ENCODE measurements at places on chromosomes 6 and 20.
A peak's percentile ranks its signal among the peaks of the same experiment; 100 is the strongest.

DNA sequence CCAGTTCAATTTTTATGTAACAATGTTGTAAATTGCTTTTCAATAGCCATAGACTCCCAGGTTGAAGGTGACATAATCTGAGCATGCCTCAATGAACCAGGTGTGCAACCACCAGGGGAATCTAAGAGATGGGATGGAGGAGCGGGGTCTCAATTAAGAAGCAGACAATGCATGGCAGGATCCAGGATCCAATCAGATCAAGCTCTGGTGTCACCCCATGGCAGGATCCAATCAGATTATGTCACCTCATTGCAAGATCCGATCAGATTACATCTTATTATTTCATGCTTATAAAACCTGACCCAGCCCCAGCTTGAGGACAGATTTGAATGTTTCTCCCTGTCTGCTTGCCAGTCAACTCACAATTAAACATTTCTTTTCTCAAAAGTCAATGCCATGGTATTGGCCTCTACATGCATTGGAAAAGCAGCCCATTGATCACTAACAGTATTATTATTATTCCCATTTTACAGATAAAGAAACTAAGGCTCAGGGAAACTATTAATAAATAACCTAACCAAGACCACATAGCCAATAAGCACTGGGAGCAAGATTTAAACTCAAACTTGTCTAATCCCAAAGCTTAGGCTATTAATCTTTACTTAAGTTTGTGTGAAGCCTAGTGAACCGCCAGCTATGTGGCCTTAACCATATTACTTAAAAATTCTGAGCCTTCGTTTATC is 14.3 kb upstream of the SIRT5 start:
- DNase-seq = no peak

DNA sequence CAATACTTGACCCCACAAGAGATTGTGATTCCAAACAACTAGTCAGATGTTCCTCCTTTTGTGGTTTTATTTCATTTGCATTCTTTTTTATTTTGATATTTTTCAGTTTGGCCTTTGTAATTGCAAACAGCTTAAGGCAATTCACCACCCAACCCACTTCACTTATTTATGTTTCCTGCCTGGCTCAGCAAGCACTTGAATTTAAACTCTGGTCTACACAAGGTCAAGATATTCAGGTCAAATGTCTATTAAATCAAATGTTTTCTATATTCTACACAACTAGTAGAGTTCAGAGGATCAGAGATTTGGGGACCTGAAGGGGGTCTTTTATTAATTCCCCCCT is 100.1 kb downstream of the SGK1 start:
- DNase-seq = no peak

DNA sequence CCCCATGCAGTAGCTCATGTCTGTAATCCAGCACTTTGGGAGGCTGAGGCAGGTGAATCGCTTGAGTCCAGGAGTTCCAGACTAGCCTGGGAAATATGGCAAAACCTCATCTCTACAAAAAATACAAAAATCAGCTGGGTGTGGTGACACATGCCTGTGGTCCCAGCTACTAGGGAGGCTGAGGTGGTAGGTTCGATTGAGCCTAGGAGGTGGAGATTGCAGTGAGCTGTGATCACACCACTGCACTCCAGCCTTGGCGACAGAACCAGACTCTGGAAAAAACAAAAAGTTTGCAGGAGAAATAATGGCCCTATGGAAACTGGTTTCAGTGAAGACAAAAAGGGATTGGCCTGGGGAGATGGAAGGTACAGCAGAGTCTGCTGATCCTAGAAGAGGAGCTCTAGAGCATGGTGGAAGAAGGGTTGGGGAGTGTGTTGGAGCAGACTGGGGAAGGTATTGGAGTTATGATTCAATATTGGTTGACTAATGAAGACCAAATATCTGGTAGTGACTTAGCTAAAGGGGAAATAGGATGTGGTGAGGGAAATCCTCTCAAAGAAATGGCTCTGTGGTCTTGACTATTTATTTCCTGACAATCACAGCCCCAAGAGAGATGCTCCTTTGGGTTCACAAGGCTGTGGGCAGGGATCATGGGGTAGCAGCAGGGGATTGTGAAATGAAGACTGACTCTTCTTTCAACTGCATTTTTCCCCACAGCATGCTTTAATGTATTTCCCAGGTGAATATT is 281.9 kb downstream of the UTRN start:
- peak; percentile 49 for DNase-seq

DNA sequence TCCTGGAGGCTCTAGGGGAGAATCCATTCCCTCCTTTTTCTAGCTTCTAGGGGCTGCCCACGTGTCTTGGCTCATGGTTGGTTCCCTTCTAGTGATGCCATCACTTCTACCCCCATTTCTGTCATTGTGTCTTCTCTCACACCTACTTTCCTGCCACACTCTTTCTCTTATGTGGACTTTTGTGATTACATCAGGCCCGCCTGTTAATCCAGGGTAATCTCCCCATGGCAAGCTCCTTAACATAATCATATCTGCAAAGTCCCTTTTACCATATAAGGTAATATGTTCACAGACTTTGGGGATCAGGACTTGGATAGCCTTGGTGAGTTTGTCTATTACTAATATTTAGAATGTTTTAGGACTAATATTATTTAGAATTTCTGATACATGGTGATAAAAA is 111.9 kb downstream of the DNAH8 start:
- no peak for DNase-seq

- no peak for DNase-seq
These were observed 988 bp downstream of the QRSL1 start for GRCh38 chr6:106630366-106630765.

GRCh38 chr6:149242883-149243282 is 74.6 kb upstream of the TAB2 start:
- no peak for DNase-seq

GRCh38 chr6:63478734-63479133 is 93.5 kb upstream of the LOC128125822 start:
- DNase-seq = no peak

- DNase-seq = no peak
These were observed 86.3 kb downstream of the GMPR start for GRCh38 chr6:16324606-16325225.

DNA sequence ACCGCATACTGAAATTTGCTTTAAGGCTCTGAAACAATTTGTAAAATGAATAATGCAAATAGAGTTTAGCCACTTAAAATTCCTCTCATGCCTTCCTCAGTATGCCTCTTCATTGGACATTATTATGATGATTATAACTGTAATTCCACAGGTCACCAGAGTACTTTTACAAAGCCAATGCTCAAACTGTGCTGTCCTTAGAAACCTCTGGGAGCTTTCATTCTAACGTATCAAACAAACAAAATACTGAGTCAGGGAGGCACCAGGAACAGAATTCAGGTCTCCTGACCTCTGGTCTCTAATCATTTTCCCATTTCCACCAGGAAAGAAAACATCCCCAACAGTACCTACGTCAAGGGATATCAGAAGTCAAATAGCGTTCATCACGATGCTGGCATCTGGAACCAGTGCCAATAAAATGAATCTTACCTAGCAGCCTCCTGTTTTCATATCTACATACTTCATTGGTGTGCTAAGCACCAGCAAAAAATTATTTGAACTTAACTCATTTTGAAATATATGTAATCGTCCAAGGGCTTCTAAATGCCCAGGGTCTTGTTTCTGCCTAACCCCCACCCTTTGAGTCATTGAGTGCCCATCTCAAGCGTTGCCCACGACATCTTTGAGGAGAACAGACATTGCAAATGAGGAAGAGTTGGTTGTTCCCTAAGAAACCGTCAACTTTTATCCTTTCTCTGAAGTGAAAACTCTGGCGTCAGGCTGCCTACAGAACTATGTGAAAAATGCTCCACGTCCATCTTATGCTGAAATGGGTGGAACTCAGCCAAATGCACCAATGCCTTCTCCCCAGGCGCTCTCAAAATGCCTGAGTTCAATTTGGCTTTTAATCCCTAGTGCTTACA is 37.9 kb downstream of the NEDD9 start:
- DNase-seq = no peak
